ENCODE measurements at places on chromosomes 13 and 19.

DNA sequence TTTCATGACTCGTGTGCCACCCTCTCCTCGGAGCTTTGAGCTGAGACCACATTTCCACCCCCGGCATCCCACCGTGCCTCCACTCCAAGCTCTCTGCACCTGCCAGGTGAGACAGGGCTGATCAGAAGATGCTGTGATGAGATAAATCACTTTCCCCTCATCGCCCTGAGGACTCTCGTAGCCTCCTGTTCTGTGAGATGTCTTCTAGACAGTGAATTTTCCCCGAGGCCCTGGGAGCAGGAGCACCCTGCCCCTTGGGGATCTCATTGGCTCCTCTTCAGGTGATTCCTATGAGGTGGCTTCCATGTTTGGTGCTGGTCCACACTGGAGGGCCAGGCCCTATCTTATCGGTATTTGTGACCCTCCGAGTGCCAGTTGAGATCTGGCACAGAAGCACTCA, 154.0 kb upstream of the TSHZ3 start:
- no peak for DNase-seq

DNA sequence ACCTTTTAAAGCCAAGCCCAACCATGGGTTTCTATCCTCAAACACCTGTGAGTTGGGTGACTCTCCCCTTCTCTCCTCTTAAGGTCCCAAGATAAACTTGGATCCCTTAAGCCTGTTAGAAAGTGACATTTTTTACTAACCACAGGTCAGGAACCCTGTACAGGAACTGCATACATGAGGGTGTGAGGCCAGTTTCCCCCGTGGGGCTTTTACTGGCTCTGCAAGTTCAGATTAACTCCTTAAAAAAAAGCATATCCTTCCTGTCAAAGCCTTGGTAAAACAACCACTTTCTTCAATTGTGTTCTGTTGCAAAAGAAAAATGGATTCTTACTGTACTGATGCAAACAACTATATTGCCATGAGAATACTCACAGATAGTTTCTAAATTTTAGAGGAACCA, 2638.7 kb upstream of the PCDH20 start:
- no peak for DNase-seq

- no peak for DNase-seq
Observed at GRCh38 chr19:35692010-35692409, 12.3 kb upstream of the ZBTB32 start.

DNA sequence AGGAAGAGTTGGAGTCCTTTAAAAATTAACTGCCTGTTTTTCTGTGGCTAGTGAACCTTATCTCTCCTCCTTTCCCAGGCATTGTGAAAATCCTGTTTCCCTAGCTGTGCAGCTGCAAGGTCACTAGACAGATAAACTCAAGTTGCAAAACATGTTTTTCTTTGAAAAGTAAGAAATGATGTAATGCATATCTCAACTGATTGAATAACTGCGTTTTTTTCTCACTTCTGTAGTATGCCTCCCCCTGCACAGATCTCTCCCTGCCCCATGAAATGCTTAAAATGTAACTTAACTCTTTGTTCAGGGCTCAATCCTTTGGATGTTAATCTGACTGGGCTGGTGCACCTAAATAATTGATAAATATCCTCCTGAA, 27.7 kb upstream of the CYSLTR2 start:
- no peak for DNase-seq

- DNase-seq: no peak
Observed at GRCh38 chr13:95434111-95434510, 118.4 kb upstream of the CLDN10 start.

DNA sequence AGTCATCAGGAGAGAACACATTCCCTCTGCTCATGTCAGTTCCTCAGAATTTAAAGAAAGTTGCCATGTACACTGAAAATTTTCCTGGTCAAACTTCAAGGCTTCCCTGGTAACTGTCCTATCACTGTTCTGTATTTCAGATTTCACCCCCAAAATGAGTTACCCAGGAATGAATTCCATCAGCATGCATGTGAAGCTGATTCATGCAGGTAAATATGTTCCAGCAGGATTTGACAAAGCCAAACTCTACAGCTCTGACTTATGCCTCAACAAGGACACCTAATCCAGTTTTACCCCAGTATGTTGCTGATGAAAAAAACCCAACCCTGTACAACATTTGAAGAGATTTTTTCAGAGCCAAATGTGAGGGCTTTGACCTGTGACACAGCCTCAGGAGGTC, 21.5 kb downstream of the LIG4 start:
- no peak for DNase-seq

- no peak for DNase-seq
Observed at GRCh38 chr13:32905864-32906180, 110.4 kb upstream of the KL start.

- no peak for DNase-seq
Observed at GRCh38 chr13:114140906-114141250, 8.5 kb upstream of the RASA3 start.

DNA sequence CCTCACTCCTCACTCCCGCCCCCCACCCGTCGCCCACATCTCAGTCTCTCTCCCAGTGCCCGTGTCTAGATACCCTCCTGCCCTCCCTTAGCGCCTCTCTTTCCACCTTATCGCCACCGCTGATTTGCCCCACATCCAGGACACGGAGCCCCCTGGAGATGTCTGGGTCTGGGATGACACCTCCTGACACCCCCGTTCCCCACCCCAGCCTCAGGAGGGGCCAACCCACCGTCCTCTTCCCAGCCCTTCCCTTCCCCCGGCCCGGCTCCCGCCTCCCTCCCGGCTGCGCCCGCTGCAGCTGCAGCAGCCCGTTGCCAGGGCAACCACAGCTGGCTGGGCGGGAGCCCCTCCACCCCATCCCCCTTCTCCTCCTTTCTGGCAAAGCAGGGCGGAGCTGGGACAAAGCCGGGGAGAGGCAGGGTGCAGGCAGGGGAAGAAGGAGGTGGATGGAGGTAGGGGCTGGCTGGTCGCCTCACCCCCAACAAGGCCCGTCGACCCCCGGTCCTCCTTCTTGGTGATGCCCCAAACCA, 13.5 kb downstream of the DPF1 start:
- DNase-seq: no peak

- no peak for DNase-seq
Observed at GRCh38 chr19:36051236-36051635, 2.8 kb downstream of the THAP8 start.

- no peak for DNase-seq
Observed at GRCh38 chr13:46492946-46493345, 60.0 kb upstream of the LRCH1 start.

- DNase-seq: no peak
Observed at GRCh38 chr13:34003656-34004055, 185.7 kb downstream of the RFC3 start.

- DNase-seq: no peak
Observed at GRCh38 chr19:38350883-38351282, 15.3 kb downstream of the CATSPERG start.

GRCh38 chr13:114104655-114105520, 27.5 kb downstream of the RASA3 start:
- DNase-seq: no peak

DNA sequence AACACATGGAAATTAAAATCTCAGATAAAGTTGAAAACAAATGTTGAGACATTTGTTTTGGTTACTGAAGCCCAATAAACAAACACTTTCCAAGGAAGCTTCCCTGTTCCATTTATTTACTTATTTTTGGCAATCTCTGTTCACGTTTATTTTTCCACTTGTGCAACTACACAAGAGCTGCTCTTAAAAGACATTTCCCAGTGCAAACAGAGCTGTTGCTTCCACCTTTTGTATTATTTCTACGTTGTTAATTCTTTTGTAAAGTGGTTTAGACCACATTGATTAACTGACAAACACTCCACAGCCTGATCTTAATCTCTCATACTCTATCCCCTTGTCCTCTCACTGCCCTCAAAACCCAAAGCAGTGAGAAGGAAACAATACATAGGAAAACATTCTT, 757.6 kb downstream of the LIG4 start:
- no peak for DNase-seq

GRCh38 chr19:38287604-38288003, 16.4 kb upstream of the C19orf33 start:
- DNase-seq: no peak

DNA sequence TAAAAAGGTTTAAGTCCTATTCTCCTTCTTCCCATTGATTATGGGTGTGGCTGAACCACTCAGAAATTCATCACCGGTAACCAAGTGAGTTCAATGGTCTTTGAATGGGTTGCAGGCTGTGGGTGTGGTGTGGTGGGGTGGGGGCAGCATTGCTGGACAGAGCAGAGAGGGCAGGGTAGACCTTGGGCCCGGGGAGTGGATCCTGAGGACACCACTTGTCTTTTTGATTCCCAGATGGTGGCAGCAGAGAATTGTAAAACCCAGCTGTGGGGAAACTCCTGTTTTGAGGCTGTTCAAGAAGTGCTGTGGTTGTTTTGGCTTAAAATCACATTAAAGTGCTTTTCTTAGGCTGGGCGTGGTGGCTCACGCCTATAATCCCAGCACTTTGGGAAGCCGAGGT, 45.8 kb upstream of the RGCC start:
- DNase-seq: no peak

- DNase-seq: peak; percentile 62
Observed at GRCh38 chr19:7862413-7862951, 11.7 kb downstream of the PRR36 start.

DNA sequence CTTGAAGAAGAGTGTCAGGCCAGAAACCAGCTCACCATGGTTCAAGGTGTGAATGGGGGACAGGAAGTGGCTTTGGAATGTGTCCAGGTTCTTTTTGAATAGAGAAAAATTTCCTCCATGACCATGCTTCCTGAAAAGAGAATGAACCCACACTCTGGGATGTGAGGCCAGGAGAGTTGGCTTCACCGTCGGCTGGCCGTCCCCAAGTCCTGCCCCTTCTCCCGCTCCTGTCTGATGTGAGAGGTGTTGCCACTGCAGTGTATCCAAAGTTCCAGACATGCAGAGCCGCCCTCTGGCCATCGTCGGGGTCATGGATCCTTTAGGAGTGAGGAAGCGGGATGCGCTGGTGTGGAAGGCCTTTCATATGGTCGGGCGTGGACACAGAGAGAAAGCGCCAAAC, 101.2 kb downstream of the COL4A2 start:
- DNase-seq: no peak

GRCh38 chr19:4891066-4891465, 11.6 kb downstream of the ARRDC5 start:
- no peak for DNase-seq

DNA sequence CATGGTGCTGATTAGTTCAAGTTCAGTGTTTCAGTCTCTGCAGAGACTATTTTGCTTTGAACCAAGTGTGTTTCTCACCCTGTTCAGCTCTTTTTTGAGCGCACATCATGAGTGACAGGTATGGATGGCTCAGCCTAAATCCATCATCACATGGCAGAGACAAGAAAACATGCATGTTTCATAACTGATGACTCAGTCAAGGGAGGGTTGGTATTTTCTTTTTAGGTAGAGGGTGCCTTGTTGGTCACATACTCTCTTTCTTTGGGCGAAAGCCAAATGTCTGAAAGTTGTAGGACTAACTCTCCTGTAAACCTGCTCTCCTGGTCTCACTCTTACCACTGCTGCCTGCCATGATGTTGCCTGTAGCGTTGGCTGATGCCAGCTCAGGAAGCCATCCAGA, 48.1 kb upstream of the RAP2A start:
- no peak for DNase-seq

- DNase-seq: peak; percentile 69
Observed at GRCh38 chr19:9914315-9915207, 21.8 kb downstream of the OLFM2 start.

DNA sequence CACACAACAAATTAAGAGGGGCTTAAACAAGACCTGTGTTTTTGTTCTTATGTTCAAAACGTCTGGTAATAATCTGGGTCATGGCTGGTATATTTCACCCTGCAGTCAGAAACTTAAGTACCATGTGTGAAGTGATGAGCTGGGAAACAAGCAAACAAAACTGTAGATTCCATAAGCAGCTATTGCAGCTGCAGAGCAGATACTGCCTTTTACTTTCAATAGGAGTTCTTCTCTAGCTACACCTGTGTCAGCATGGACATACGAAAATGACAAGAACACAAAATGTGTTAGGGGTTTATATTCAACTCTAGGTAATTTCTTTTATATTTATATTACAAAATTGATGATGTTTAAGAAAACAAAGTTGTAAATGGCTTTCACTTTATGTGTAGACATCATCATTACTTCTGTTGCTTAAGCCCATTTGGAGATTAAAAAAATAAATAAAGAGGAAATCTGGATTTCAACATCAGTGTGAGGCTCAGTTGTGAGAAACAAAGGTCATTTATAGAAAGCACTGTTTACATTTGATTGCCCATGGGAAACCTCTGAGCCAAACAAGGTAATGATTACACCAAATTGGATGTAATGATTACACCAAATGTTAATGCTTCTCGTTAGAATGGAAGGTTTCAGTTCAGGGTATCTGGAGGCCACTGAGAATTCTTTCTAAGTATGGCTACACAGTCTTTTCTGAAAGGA, 451.0 kb upstream of the SLC10A2 start:
- no peak for DNase-seq

GRCh38 chr13:24181991-24182702, 21.6 kb downstream of the SPATA13 start:
- DNase-seq: no peak

DNA sequence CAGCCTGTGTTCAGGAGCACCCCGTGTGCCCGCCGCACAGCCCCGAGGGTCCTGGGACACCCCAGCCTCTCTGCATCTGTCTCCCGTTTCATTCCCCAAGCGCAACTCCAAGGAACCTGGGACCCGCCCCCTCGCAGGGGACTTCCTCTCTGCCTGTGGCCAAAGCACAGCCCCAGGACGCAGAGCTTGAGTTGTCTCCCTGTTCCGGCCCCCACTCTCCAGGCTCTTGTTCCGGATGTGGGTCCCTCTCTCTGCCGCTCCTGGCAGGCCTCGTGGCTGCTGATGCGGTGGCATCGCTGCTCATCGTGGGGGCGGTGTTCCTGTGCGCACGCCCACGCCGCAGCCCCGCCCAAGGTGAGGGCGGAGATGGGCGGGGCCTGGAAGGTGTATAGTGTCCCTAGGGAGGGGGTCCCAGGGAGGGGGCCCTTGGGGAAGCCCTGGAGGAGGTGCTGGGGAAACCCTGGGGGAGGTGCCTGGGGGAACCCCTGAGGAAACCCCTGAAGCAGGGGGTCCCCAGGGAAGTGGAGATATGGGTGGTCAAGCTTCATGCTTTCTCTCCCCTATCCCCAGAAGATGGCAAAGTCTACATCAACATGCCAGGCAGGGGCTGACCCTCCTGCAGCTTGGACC, 1.3 kb downstream of the HCST start:
- DNase-seq: peak; percentile 79

- DNase-seq: no peak
Observed at GRCh38 chr13:32907211-32907610, 109.0 kb upstream of the KL start.

- DNase-seq: no peak
Observed at GRCh38 chr19:29454109-29454508, 71.7 kb upstream of the VSTM2B start.

GRCh38 chr13:94520001-94520400, 40.5 kb upstream of the DCT start:
- DNase-seq: no peak

- no peak for DNase-seq
Observed at GRCh38 chr13:89199138-89199537, 1528.0 kb downstream of the SLITRK5 start.

- DNase-seq: no peak
Observed at GRCh38 chr13:102742506-102742905, 31.1 kb downstream of the TEX30 start.

- DNase-seq: no peak
Observed at GRCh38 chr13:91714855-91715254, 316.4 kb downstream of the GPC5 start.

All from effector memory CD4-positive, alpha-beta T cell (primary cell).